ENCODE measurements at places on chromosomes 11 and 22. TPM values are rescaled to one million over a fixed set of nuclear protein-coding genes. Genes with fewer than 3 reads are reported as not detected.

CASP1 gene
- total RNA-seq: 13.6 TPM

LDHA gene
- 680 TPM for total RNA-seq

GRCh38 chr22:32407312-32407711, 4.7 kb downstream of the RTCB start:
- no peak for DNase-seq

- no peak for DNase-seq
Measured at GRCh38 chr11:115716601-115717529, 212.7 kb upstream of the CADM1 start.

- DNase-seq: no peak
Measured at GRCh38 chr11:34844463-34845112, 71.6 kb downstream of the APIP start.

- peak; percentile 96 for DNase-seq
Measured at GRCh38 chr11:45658292-45658991, 7.0 kb downstream of the CHST1 start.

Measured in osteoblast (primary cell).